Activated T-cell treated with anti-CD3 and anti-CD28 coated beads for 4 hours (primary cell): ENCODE measurements at places on chromosomes 1 and 21.

DNA sequence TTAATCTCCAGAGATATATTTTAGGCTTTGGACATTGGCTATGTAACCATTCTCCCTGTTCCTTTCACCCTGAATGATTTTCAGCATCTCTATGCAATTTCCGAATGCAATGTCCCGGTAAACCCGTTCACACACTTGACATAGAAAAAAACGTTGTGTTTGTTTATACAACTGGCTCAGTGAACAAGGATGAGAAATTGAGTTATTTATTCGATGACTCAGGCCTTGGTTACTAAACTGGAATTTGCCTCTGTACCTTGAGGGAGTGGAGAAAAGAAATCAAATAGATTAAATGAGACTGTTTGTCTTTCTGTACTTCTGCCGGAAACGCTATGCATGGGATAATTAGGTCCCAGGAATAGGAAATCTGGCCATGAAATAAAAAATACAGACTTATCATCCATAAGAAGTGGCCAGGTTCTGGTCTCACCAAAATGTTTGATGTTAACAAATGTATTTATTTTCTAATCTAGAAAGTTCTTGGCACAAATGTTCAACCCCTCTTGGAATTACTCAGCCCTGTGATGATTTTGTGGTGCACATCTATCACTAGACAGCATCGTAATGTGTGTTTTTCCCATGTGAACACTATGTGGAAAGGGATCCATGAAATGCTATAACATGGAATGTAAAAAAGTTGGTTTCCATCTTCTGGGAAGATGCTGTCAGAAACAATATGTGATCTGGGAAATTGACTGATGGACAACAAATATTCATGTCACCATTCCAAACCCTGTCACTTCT is 253.9 kb downstream of the DUSP10 start:
- no peak for DNase-seq

- no peak for DNase-seq
Observed at GRCh38 chr1:30358500-30358899, 364.9 kb downstream of the MATN1 start.

DNA sequence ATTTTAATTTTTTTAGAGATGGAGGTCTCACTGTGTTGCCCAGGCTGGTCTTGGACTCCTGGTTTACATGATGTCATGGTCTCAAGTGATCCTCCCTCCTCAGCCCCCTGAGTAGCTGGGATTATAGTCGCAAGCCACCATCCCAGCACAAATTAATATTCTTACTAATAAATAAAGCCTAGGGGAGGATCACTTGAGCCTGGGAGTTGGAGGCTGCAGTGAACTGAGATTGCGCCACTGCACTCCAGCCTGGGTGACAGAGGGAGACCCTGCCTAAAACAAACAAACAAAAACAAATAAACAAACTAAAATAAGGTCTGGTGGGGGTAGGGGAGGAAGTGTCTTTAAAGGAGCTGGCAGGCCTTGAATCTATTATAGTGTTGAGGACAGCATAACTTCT is 8.7 kb upstream of the GADD45A start:
- DNase-seq: no peak

GRCh38 chr1:94679332-94680038 is 137.9 kb upstream of the F3 start:
- no peak for DNase-seq
